ENCODE measurements at places on chromosomes 16 and 17. TPM values are rescaled to one million over a fixed set of nuclear protein-coding genes. Genes with fewer than 3 reads are reported as not detected.

GRCh38 chr17:5352681-5353289 is 66.7 kb downstream of the NUP88 start:
- no peak for DNase-seq

DNA sequence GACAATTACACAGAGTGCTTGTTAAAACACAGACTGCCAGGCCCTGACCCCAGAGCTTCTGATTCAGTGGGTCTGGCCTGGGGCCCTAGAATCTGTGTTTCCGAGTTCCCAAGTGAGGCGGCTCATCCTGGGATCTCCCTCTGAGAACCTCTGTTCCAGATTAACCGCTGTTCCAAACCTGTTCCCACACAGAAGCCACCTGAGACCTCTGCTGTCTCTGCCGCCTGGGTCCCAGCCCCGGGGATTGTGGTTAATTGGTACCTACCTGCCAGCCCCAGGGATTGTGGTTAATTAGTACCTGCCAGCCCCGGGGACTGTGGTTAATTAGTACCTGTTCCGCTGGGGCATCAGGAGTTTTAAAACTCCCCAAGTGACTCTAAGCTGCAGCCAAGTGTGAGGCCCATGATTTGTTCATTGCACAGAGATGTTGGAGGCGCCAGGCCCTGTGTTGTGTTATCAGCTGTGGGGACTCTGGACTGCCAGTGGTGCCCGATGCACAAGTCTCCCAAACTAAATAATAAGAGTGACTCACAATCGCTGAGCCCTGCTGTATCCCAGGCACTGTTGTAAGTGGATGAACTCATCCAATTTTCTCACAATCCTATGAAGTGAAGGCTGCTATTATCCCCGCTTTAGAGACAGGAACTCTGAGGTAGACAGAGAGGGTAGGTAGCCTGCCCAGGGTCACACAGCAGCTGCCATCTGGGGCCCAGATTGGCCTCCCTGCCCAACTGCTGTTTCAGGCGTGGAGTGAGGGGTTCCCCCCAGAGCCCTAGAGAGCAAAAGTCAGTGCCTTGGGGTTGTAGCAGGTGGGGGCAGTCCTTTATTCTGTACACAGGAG is 219.7 kb downstream of the IRF8 start:
- no peak for DNase-seq

DNA sequence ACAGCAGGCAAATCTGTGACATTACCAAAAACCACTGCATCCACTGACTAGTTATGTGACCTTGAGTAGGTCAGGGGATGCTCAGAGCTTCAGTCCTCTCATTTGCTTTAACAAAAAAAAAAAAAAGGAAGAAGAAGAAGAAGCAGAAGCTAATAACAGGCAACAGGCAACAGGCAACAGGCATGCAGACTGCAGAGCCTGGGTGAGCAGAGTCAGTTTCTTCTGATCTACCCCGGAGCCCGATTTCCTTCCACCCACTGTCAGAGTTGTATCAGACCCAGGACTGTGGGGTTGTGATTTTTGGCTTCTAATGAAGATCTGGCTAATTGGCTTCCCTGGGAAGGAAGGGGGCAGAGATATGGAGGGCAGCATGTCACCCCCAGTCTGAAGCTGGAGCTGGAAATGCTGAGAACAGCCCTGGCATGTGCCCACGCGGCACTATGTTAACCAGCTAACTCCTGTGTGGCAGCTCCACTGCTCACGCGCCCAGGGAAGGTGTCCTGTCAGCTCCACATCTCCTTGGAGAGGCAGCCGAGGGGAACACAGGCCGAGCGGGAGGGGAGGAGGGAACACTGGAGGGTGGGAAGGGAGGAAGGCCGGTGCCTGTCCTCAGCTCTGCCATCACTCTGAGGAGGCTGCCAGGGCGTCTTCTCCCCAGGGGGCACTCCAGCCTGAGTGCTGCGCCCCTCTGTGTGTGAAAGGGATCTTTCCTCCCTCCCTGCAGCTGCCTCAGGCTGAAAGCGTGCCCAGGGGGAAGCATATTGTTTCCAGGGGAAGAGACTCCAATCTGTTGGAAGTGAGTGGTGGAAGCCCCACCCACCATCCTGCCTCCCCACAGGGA is 17.6 kb downstream of the SRCIN1 start:
- DNase-seq: no peak

DNA sequence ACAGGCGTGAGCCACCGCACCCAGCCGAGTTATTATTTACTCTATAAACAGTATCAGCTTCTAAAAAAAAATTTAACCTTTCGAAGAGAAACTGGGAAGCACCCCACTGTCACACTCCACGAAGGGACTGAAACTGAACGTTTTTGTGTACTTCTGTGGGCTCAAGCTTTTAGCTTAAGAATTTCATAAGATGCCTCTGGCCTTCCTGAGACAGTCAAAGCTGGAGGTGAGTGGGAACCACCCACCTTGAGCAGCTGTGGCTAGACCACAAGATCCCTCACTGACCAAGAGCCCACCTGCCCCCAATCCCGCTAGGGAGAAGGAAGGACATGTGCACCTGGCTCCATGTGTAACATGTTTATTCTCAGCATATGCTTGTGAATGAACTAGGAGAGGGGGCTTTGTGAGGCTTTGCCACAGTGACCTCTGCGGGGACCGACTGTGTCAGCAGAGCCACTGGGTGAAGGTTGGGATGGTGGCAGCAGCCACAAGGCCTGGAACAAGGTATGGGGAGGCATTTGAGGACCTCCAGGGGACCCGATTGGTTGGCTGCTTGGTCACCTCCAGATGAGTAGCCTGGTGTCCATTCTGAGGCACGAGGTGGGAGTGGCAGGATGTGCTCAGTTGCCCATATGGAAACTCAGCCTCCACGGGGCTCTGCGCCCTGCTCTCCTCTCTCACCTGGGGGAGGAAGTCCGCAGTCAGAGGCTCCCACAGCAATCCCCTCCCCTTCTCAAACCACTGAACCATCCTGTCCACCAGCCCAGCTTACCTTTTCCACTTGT is 4.8 kb downstream of the DPEP3 start:
- no peak for DNase-seq

DNA sequence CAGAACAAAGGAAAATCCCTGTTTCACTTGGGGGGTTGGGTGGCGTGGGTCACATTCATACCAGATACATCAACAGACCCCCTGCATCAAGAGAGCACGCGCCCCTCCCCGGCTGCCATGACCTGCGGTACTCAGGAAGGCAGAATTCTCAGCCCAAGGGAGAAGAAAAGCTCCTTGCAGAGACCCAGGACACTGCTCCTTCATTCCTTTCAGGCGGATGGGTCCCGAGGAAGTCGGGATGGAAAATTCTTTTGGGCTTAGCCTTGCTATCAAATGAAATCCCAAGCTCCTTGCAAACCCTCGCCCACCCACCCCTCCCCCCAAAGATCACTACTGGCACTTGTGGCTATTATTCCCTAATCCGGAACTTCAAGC is 40.6 kb downstream of the HIC1 start:
- no peak for DNase-seq

- DNase-seq: no peak
Observed at GRCh38 chr17:35293151-35293847, 50.4 kb downstream of the SLFN5 start.

GRCh38 chr17:7956228-7956965 is 24.4 kb downstream of the CNTROB start:
- DNase-seq: no peak

DNA sequence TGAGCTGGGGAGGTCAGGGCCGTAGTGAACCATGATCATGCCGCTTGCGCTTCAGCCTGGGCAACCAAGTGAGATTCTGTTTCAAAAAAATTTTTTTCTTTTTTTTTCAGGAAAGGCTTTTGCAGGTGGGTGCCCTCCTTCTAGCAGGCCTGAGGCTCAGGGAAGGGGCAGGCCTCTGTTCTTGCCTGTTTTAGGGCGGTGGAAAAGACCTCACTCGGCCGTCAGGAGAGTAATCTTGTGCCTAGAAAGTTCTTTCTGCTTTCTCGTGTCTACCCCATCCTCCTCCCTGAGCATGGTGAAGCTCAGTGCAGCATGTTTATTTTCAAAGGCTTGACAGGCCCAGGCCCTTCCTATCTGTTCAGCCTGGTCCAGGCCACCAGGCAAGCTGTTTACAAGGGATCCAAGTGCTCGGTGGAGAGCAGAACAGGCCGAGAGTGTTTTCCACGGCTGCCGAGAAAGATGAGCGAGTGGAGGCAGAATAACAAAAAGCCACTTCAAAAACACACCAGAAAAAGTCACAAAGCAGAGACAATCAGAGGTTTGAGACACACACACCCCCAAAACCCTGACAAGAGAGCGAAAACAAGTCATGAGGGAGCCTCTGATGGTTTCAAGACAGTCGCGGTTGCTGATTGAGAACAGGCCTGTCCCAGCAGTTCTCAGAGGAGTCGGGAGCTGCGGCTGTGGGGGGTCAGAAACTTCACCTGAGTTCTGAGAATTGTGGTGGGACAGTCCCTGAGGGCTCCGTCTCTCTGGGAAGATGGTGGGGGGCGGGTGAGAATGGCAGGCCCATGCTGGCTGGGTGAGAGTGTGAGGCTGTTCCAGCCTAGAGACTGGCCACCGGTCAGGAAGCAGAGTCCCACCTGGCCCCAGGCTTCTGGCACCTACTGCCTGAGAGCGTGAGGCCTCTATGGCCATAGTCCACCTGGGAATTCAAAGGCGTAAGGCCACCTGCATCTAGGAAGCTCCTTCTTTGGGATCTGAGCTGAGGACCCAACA is 37.5 kb upstream of the CCR7 start:
- no peak for DNase-seq

- DNase-seq: no peak
Observed at GRCh38 chr16:59044616-59045015, 310.5 kb upstream of the GOT2 start.

Gene DNAJA2
- 46.5 TPM for total RNA-seq

Gene TEKT5
- total RNA-seq: not detected

Gene IL34
- 64.0 TPM for total RNA-seq

Gene ITGB3
- total RNA-seq: 30.2 TPM

Gene ABCC12
- not detected for total RNA-seq
